ENCODE measurements at places on chromosomes 2 and 18.

DNA sequence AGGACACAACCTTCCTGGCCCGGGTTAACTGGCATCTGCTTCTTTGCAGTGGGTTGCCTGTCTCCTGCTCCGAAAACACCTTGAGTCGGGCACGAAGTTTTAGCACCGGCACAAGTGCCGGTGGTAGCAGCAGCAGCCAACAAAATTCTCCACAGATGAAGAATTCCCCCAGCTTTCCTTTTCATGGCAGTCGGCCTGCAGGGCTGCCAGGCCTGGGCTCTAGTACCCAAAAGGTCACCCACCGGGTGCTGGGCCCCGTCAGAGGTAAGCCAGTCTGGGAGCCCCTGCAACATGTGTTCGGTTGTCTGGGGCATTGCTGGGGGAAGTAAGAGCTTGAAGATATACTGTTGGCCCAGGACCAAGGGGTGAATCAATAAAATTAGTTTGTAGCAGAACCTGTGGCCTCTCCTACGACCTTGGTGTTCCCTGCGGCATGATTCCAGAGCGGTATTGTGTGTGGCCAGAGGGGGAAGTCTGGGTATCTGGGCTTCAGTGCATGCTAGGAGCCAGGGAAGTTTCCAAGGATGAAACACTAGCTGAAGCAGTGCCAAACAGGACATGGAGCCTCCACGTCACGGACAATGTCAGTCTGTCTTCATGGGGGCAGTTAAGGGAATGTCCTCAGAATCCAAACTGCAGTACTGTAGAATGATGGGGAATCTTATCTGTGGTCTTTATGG is 7.8 kb downstream of the AGBL5 start:
- no peak for DNase-seq

GRCh38 chr2:169579044-169579443 is 5.1 kb upstream of the PPIG start:
- no peak for DNase-seq

- DNase-seq, result peak; percentile 18
These were observed 306.7 kb upstream of the CCDC68 start for GRCh38 chr18:55265984-55266383.

DNA sequence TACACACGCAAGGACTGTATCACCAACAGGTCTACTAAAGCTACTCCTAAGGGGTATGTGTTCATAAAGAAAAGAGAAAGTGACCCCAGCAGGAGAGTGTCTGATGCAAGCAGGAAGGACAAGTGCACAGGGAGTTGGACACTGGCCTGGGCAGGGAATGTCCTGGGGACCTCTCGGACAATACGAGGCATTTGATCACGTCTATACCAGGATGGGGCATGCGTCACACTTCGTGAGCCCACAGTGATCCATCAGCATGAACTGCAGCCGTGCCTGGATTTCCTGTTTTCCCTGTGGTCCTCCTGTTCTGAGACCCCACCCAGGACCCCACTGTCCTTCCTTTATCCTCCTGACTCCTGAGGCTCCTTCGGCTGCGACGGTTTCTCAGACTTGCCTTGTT is 113.9 kb downstream of the HDAC4 start:
- no peak for DNase-seq

- DNase-seq, result peak; percentile 26
These were observed 37.5 kb downstream of the POLR1A start for GRCh38 chr2:86068136-86068588.

DNA sequence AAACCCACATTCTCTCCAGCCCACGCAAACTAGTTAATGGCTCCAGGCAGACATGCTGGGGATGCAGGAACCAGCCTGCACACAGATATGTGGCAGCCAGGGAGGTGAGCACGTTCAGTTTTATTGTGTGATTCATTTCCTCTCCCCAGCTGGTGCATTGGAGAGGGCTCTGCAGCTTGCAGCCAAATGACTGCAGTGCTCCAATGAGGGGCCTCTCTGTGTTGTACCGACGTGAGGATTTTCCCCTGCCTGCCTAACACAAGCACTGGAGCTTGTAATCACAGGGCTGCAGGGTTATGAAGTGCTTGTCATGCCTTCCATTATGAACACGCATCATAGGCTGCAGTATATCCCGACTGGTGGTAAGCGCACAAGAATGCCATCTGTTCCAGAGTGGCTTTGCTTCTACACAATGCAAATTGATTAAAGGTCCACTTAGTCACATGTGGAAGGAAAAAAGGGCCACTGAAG is 92.3 kb upstream of the THUMPD2 start:
- DNase-seq, result no peak
